ENCODE measurements at places on chromosomes 2 and 18.

GRCh38 chr18:36567800-36568199 is 261.0 kb downstream of the TPGS2 start:
- DNase-seq = no peak

- no peak for DNase-seq
Measured at GRCh38 chr2:139544186-139544851, 764.1 kb upstream of the NXPH2 start.

GRCh38 chr18:35581898-35582641 is 530 bp downstream of the GALNT1 start:
- DNase-seq = peak; percentile 13

DNA sequence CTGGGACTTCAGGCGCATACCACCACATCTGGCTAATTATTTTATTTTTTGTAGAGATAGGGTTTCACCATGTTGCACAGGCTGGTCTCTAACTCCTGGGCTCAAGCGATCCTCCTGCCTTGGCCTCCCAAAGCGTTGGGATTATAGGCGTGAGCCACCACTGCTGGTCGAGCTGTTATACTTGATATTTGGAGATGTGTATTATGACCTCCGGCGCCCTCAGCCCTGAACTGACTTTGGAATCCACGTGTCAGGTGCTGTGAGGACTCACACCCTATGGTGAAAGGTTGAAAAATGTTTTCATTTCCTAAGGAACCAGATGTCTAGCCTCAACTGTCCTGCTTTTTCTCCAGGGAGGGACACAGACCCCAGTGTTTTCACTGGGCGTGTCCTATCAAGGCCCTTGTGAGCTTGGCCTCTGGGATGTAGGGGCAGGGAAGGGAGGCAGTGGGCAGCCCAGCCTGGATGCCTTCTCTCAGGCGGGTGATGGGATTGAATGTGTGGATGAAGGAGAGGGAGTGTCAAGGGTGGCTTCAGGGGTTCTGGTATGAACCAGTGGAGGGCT is 56.4 kb upstream of the HAAO start:
- DNase-seq = no peak

DNA sequence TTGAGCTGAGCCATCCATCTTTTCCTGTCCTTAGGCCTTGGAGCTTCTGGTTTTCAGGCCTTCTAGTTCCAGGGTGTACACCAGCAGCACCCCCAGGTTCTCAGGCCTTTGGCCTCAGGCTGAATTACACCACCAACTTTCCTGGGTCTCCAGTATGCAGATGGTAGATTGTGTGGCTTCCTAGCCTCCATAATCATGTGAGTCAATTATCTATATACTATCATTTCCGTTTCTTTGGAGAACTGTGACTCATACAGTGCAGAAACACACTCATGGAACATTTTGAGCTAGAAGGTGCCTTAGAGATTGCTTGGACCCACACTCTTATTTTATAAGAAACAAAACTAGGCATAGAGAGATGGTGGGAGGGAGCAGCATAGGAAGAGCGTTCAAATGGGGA is 167.4 kb downstream of the NCK2 start:
- DNase-seq = no peak

DNA sequence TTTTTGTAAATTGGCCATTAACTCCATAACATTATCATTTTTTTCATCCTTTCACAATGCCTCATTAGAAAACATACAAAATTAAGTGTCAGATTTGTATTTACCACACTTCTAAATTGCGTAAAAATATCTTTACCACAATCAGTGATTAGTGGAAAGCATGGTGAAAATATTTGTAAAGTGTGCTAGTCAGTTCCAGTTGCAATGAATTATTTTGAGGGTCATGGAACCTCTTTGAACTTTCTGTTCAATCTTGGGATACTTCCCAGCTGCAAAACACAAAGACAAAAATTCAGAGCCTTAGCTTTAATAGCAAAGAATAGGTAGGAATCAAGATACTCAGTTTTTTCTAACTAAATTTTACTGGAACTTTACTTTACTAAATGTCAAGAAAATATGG is 4.0 kb upstream of the COL3A1 start:
- no peak for DNase-seq

DNA sequence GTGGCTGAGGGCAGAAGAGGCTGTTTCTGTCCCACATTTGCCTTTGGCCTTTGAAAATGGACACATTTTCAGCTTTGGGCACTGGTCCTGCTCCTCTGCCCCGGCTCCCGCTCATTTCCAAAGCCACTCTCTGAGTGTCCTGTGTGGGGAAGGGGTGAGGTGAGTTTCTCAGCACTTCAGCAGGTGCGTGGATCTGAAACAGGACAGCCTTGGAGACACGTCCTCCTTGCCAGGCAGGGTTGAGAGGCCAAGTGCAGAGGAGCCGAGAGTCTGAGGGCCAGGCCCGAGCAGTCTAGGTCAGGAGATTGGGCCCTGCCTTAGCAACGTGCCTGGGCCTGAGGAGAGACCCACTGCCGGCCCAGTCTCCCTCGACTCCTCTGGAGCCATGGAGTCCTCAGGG is 21.9 kb upstream of the ALPI start:
- DNase-seq = no peak

DNA sequence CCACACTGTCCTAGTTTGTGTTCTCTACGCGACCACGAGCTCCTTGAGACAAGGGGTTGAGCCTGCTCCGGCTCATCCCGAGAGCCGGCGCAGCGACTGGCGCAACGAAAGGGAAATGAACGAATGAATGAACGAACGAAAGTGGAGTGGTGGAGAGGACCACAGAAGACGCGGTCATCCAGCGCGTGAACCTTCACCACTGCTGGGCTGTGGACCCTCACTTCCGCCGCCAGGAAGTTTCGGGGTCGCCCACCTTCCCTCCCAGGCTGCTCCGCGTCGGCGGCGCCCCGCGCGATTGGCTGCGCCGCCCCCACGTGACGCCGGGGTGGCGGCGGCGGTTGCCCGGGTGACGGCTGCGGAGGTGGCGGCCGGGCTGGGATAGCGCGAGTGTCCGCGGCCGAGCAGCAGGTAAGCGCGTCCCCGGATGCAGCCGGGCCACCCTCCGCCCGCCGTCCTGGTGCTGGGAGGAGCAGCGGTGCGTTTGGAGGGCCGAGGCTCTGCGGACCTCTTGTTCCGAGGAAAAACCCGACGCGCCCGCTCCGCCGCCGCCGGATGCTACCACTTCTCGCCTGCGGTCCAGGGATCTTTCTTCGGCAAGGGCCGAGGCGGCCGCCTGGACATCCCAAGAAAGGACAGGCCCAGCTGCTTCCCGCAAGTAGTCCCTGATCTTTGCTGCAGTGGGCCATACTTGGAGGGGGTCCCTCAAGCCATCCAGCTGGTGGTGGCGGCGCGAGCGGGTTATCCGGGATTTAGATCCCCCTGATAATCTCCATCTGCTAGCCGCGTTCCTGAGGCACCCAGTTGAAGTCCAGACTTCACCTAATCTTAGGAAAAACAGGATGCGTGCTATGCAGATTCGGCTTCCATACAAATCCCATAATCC is at the start of gene ARMC9:
TSS of gene ARMC9 (plus strand) at position 341 of the 883 bp plus-strand sequence. CDS start 7,608 bp downstream, outside the sequence.
- DNase-seq = peak; percentile 97

- no peak for DNase-seq
Measured at GRCh38 chr2:239835056-239835455, 190.1 kb downstream of the NDUFA10 start.

DNA sequence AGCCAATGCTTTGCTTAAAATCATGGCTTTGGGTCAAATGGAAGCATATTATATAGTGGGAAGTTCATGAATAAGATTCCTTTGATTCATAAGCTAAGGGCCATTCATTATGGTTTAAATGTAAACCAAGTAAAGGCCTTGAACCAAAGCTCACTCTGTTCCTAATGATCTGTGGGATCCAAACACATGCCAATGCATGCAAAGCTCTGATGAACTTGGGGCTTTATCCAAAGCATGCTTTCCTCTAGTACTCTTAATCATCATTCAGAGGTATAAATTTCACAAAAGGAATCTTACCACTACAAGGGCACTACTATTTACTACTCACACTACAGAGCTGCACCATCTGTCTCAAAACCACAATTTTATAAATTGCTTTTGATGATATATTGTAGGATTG is 102.8 kb upstream of the RBMS1 start:
- no peak for DNase-seq

- DNase-seq = no peak
Measured at GRCh38 chr2:154032220-154032619, 160.5 kb downstream of the GALNT13 start.

- no peak for DNase-seq
Measured at GRCh38 chr2:25614711-25615110, 58.7 kb downstream of the DTNB start.

DNA sequence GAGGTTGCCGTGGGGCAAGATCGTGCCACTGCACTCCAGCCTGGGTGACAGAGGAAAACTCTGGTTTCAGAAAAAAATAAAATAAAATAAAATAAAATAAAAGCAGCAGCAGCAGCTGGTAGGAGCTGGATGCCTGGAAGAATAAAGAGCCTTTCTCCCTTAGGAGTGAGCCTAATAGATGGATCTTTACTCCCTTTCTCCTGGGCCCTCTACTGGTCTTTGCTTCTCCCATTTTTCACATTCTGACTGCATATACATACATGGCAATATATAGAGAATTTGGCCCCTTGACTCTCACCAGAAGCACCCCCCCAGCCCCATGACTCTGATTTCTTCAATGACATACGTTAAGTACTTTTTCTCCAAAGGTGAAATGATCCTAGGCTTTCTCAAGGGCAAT is 9.8 kb upstream of the MALT1 start:
- DNase-seq = no peak

DNA sequence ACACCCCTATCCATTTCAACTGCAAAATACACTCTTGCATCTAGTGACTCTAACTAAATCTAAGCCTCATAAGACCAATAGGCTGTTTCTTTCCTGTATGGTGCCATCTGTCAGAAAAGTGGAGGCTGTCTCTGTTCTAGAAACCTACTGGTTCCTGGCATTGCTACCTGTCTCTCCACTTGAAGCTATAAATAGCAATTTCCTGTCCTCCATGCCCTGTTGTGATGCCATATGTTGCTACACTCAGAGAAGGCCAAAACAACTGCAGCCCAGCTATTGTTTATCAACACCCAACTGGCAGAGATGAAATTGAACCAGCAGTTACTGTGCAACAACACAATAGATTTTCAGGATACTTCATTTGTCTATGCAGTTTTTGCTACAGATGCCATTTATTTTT is 1355.1 kb upstream of the SLC39A10 start:
- DNase-seq = no peak

DNA sequence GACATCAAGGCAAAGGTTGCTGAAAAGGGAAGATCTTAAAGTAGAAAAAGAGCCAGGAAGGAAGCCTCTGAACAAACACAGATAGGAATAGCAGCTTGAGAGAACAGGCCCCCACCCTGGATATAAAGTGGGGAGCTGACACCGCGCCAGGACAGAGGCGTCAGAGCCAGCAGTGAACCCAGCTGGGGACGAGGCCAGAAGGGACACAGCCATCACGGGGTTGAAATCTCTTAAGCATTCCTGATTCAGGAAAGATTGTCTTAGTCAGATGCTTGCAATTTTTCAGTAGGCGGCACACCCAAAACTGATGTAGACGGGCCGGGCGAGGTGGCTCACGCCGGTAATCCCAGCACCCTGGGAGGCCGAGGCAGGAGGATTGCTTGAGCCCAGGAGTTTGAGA is 93.8 kb upstream of the PHLPP1 start:
- DNase-seq = peak; percentile 60

GRCh38 chr2:38073211-38074057 is 2.5 kb downstream of the CYP1B1 start:
- DNase-seq = no peak

GRCh38 chr2:16615687-16616615 is 49.7 kb downstream of the CYRIA start:
- DNase-seq = no peak

DNA sequence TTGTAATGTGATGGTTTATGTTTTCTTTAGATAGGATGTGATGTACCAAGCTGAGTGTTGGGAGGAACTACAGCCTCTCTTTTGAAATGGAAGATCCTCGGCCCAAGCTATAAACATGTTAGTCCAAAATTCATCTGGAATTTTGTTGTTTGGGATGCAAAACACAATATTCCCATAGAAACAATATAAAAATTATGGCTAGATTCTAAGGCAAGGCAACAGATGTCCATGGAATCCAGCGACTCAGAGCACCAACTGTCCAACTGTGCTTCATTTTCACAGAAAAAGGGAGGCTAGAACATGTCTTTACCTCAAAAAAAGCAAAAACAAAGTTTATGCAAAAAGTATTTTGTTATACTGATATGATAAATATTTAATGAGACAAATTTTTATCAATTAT is 52.4 kb upstream of the ATP8B1 start:
- DNase-seq = no peak

- DNase-seq = no peak
Measured at GRCh38 chr2:205197468-205198139, 484.7 kb upstream of the NRP2 start.

DNA sequence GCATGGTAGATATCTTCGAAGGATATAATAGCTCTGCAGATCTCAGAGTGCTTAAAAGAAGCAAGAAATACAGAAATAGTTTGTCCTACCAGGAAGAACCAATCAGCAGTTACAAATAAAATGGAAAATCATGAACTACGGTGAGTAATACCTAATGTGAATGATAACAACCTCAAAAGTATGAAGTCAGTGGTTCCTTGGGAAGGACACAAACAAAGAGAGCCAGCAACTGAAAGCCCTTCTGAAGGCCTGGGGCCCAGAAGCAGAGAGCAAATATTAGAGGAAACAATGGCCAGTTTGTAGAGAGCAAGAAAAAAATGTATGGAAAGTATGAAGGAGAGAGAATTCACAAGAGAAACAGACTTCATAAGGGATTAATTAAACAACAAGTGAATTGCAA is 226.8 kb upstream of the CHST9 start:
- DNase-seq = no peak

- DNase-seq = no peak
Measured at GRCh38 chr2:119827866-119828507, 68.3 kb downstream of the PTPN4 start.

- DNase-seq = no peak
Measured at GRCh38 chr18:37006742-37007141, 177.8 kb downstream of the KIAA1328 start.

- DNase-seq = peak; percentile 20
Measured at GRCh38 chr2:137969418-137969765, 5.1 kb downstream of the HNMT start.

All from urothelium cell line (cell line).